Left cardiac atrium (tissue), 4 donors: ENCODE measurements at places on chromosomes 7 and 10. TPM values are rescaled to one million over a fixed set of nuclear protein-coding genes. Genes with fewer than 3 reads are reported as not detected.

C10orf62 gene
- 0.35 TPM for total RNA-seq

TMEM139 gene
- 2.3 TPM for total RNA-seq

CYP3A4 gene
- 0.34 TPM for total RNA-seq

TLL2 gene
- total RNA-seq: 1.5 TPM

NUPR2 gene
- total RNA-seq: not detected

ANKMY2 gene
- 28.6 TPM for total RNA-seq

ZNF33A gene
- 16.8 TPM for total RNA-seq

EFCAB10 gene
- total RNA-seq: not detected

ANK3 gene
- 142 TPM for total RNA-seq

HDAC9 gene
- 16.0 TPM for total RNA-seq

PALD1 gene
- 8.3 TPM for total RNA-seq

PPP1R9A gene
- total RNA-seq: 22.5 TPM

MMS19 gene
- total RNA-seq: 34.0 TPM

CC2D2B gene
- 0.65 TPM for total RNA-seq

PNLIPRP1 gene
- total RNA-seq: not detected

HOXA9 gene
- not detected for total RNA-seq

TMEM273 gene
- total RNA-seq: 14.6 TPM

KCND2 gene
- total RNA-seq: 0.21 TPM

PKD1L1 gene
- total RNA-seq: 1.8 TPM

ELFN1 gene
- 6.0 TPM for total RNA-seq

PFKP gene
- 129 TPM for total RNA-seq

SFTPA2 gene
- total RNA-seq: 0.34 TPM

CYP26C1 gene
- not detected for total RNA-seq

FIS1 gene
- 257 TPM for total RNA-seq

POMZP3 gene
- total RNA-seq: 5.7 TPM

NPY gene
- total RNA-seq: not detected

GIMAP6 gene
- 36.8 TPM for total RNA-seq

PLEKHS1 gene
- total RNA-seq: not detected

NEURL1 gene
- total RNA-seq: 0.39 TPM

WDR11 gene
- 17.6 TPM for total RNA-seq

GRID1 gene
- total RNA-seq: 0.59 TPM

KCNH2 gene
- total RNA-seq: 82.1 TPM

CLCN1 gene
- total RNA-seq: not detected

ZNF804B gene
- not detected for total RNA-seq

PRXL2A gene
- total RNA-seq: 120 TPM

ANKRD61 gene
- total RNA-seq: 0.29 TPM

HTR7 gene
- 0.31 TPM for total RNA-seq

ITIH5 gene
- total RNA-seq: 20.4 TPM

TRIM50 gene
- not detected for total RNA-seq
